Brain microvascular endothelial cell (primary cell): ENCODE measurements at places on chromosomes 3 and 15.

- no peak for DNase-seq
Observed at GRCh38 chr3:178778589-178778988, 242.4 kb downstream of the KCNMB2 start.

DNA sequence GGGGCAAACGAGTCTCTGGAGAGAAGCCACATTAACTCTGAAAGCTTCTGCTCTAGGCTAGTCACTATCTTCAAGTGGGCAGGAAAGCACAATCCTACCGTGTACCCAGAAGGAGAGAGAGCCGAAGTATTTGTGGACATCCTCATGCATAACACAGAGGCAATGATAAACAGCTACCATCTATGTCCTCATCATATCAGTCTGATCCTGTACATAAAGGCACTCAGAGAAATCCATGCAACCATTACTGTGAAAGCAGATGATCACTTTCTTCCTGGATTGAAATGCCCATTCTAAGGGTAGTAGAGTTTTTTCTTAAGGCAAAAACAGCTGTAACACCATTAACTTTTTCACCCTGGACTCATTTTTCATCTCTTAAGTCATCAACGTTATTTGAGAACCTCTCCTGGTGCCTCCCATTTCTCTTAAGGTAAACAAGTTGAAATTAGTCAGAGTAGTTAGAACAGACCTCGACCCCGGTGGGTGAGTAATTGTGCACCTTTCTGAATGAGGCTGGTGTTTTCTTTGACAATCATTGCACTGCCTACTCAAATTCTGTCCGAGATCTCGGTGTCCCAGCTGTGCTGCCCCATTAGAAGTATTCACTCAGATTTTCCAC, 327.4 kb downstream of the SHQ1 start:
- peak; percentile 25 for DNase-seq

GRCh38 chr3:190252080-190252479, 70.2 kb downstream of the CLDN1 start:
- no peak for DNase-seq

DNA sequence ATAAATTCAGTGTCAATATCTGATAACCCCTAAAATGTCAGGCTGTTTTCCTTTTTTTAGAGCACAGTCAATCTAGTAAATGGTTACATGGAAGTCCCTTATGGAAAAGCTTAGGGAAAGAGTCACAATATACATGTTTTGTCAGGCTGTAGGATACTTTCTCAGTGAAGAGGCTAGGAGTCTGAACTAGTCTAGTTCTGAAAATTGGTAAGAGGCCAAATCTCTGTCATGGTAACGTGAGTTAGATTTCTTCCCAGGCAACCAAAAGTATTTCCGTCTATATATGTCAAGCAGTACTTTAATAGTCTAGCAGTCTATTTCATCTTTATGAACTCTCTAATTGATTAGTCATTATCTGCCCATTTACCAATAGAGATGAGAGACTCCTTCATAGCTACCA, 215.9 kb upstream of the LRRC3B start:
- DNase-seq = no peak

DNA sequence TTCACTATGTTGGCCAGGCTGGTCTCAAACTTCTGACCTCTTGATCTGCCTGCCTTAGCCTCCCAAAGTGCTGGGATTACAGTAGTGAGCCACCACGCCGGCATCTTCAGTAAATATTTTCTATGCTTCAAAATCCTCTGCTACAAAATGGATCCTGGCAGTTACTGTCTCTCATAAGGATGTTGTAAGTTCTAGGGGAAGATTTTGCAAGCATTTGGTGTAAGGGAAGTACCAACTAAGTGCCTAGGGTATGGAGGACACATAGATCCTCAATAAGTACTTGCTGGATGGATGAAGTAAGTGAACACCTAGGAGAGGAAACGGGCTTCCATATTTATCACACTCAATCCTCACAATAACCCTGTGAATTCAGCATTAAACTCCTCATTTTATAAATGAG, 6.6 kb downstream of the TM4SF4 start:
- DNase-seq = no peak

- DNase-seq = no peak
Observed at GRCh38 chr15:26200427-26200826, 337.3 kb upstream of the ATP10A start.

GRCh38 chr15:81955382-81956062, 90.3 kb downstream of the MEX3B start:
- DNase-seq = no peak

DNA sequence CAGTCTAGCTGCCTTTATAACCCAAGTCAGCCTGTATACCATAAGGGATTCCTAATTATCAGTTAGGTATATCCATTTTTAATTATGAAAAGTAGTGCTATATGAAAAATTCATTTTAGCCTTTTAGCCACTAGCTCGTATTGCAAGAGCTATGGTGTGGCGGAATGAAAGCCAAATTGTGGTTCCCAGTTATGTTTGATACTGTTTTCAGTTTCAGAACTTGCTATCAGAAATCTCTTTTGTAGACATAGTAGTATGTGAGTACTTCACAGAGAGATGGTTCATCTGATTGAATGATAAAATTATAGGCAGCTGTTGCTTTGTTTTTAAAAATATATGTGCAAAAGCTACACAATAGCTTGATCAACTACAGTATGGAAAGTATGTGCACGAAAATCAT, 134.6 kb downstream of the SLC25A26 start:
- no peak for DNase-seq

DNA sequence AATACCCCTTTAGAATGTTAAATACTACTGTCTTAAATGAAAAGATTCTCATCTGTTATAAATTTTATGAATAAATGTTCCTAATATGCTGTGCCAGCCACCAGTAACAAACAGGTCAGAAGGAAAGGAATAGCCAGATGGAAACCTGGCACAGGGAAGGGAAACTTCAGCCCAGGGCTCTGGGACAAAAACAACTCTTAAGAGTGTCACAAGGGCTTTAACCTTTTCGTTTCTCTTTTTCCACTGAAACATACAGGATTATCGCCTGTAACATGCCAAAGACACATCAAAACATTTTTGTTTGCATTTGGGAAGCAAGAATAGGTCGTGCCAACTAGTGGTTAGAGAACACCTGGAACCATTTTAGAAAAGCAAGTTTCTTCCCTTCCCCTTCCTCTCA, 109.0 kb upstream of the NEDD4 start:
- no peak for DNase-seq

- DNase-seq = peak; percentile 63
Observed at GRCh38 chr3:57956119-57956832, 51.9 kb upstream of the FLNB start.

DNA sequence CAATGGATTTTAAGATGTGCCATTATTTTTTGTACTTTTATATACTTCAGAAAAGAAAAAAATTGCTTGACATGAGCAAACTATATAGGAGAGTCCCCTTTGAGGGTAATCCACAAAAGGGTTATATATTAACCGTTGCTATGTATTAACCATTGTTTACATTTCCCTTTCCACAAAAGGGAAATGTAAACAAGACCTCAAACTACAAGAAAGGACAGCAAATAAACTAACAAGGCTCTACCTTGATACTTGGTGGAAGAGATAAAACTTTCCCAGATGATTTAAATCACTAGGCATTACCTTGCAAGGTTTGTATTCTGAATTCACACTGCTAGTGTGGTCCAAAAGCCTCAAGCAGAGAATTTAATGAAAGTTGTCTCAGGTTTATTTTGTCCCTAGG, 616.3 kb upstream of the BCHE start:
- DNase-seq = no peak

DNA sequence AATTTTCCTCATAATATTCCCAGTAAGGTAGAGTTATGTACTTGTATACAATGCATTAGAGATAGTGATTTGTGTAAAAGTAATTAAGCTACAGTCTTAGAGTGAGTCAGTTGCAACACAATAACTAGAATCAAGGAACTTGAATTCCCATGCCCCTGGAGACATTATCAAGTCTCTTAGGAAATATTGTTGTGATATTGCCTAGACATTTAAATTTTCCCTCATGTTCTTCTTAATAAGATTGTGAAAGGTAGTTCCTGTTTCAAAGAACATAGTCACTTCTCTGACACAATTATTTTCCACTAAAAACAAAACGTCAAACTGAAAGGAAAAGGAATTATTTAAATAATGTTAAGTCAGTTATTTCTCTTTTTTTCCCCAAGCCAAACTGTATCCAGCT, 13.0 kb upstream of the ATP1B3 start:
- DNase-seq = no peak
